ENCODE measurements at places on chromosomes 4 and X.

- peak; percentile 77 for DNase-seq
These were observed 3.7 kb downstream of the GABRQ start for GRCh38 chrX:152641256-152641875.

DNA sequence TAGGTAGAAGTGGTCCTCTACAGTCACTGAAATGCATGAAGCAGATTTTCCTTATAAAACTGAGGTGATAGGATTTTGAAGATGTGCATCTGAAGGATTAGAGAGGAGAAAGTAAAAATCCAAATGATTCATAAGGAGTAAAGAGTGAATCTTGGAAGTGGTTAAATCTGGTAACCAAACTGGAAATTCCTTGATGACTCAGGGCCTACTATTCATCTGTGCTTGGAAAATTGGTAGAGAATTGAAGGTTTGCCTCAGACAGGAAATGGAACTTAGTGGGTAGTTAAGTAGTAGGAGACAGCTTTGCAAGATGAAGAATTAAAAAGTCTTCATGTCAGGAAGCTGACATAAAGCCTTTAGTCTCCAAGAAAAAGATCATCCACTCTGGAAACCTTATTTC lies 368.9 kb upstream of the CTSO start:
- DNase-seq = no peak

GRCh38 chr4:2257361-2258081 lies 4.4 kb downstream of the MXD4 start:
- DNase-seq = no peak

GRCh38 chr4:7189475-7190277 lies 2.7 kb upstream of the SORCS2 start:
- peak; percentile 35 for DNase-seq

DNA sequence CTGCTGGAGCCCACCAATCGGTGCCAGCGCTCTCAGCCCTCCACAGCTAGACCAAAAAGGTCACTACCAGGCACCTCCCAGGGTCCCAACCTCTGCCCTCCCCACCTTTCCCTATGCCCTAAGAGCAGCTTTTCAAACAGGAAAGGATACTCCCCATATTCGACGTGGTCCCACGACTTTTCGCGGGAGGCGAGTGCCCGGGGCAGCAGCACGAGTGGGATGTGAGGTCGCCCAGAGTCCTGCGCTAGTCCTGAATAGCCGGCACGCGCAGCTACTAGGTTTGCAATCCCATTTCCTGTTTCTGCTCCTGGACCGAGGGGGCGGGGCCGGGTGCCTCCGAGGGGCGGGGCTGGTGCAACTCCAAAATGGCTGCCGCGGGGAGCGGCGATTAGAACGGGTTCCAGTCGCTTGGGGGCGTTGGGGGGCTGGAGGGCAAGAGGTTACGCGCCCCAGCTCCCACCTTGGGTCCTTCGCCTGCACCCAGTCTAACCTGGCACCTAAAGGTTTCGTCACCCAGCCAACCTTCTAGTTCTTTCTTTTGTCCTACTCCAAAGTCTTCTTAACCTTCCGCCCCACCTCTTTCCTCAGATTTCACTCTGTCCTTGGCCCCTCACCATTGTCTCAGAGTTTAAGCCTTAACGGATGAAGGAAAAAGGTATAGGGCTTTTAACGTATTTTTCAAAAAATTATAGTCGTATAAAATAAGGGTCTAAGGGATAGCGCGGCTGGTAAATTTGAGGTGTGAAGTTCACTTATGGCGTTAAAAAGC lies 85.0 kb upstream of the TENT5D start:
- peak; percentile 81 for DNase-seq

DNA sequence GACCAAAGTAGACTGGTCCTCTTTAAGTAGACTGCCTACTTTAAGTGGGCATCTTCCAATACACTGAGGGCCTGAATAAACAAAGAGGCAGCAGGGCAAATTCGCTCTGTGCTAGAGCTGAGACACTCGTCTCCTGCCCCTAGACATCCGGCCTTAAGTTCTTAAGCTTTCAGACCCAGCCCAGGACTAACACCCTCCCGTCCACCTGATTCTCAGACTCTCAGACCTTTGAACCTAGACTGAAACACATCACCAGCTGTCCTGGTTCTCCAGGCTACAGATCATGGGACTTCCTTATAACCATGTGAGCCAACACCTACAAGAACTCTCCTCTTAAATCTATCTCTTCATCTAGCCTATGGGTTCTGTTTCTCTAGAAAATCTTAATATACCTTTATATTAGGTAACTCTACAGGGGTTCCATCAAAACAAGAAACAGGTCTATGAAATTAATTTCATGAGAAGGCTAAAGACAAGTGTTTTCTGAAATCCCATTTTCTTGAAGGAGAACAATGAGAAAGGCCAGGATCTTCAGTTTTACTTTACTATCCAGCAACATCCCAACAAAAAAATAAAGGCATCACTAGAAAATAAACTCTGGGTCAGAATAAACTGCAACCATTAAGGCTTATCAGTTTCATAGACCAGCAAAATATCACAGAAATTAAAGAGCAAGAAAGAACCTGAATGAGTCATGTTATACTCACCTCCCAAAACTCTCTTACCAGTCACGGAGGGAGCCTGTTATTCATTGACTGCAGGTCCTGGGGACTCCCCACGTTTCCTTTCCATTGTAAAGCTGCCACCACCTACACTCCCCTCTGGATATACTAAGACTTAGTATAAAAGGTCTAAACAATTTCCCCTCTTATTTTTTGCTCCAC lies 14.8 kb downstream of the ADGRA3 start:
- DNase-seq = no peak

DNA sequence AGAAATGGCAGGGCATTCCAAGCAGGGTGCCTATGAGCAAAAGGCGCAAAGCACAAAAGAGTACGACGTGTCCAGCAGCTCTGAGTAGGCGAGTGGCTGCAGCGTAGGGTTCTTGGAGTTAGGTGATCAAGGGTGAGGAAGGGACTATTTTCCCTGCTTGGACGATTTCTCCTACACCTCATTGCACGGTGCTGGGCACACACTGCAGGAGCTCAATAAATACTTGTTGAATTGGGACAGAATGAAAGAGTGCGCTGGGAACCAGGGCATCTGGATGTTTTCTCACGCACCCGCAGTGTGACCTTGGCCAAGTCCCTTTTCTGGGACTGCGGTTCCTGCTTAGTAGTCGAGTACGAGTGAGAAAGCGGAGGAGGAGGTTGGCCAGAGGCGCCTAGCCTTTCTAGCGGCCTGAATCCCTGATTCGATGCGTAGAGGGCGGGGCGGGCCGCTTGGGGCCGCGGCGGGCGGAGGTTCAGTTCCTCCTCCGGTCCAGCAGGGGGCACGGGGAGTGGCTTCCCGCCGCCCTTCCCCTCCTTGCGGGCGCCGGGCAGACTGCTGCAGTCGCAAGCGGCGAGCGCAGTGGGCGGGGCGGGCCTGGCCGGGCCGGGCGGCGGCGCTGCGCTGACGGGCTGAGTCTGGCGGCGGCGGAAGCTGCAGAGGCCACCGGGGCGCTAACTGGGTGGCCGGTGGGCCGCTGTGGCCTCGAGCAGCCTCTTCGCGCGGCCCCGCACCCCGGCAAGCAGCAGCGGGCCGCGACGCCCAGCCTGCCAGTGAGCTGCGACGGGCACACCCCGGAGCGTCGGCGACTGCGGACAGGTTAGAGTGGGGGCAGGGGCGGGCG lies at the start of gene FAM199X:
Gene FAM199X (plus strand): TSS at position 560 of the 841 bp plus-strand sequence. CDS start 333 bp downstream, outside the sequence.
- DNase-seq = peak; percentile 92

GRCh38 chrX:104432321-104432720 lies 133.7 kb upstream of the IL1RAPL2 start:
- no peak for DNase-seq

GRCh38 chr4:63553123-63553522 lies 856.1 kb downstream of the TECRL start:
- no peak for DNase-seq

- no peak for DNase-seq
These were observed 23.3 kb downstream of the SHROOM3 start for GRCh38 chr4:76458297-76458696.

DNA sequence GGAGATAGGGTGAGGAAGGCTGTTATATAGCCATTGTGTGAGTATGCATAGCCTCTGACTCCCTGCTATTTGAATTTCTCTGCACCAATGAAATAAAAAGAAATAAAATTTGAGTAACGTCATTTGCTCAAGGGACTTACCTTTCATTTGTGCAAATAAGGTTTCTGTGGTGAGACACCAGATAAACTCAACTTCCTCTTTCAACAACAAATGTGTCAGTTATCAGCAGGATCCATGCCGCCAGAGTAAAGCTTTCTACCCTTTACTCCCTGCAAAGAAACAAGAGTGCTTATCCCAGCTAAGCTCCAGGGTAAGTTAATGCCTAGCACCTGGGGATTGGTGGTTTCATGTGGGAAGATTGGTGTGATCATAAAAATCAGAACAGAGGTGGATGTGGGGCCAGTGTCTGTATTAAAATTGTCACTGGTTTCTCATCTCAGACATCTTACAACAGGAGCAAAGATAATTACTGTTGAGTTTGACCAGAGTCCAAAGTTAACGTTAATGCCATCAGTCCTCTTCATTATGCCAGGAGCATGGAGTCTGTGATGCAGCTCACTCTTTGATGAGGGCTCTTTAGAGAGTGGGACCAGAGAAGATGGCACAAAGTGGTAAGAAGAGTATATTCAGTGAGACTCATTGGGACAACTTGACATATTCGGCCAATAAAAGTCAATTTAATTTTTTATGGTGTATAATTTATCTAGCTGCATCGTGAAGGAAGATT lies at the start of gene P2RY10:
Gene P2RY10 (plus strand): TSS at position 206 of the 727 bp plus-strand sequence. CDS start 15,130 bp downstream, outside the sequence.
- DNase-seq = no peak

DNA sequence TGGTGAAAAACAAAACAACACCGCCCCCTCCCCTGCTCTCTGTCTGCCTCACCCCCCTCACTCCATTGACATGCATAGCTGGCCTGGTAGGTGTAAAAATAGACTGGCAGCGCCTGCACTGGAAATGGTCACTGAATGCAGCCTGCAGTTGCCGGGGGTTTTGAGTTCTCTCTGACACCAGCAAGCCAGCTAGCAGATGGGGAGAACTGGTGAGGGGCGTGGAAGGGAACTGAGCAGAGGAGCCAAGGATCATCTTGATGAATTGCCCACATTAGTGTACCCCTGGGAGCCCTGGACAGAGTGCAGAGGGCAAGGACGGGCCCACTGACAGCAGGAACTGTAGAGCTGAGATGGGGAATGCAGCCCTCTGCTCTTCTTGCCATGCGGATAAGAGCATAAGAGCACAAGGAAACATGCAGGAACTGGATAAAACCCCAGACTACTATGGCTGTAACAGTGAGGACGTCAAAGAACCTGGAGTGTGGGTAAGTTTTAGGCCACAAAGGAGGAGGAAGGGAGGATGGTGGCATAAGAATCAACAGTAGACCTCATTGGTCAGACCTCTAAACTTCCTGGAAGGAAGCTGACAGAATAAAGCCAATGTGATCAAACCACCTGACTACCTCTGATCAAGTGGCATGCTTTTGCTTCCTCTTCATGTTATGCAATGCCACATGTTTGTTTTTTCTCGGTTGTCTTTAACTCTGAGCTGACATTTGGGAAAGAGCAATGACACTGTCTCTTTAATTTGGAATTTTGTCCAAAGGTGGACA lies 96.3 kb downstream of the ANK2 start:
- DNase-seq = peak; percentile 73

DNA sequence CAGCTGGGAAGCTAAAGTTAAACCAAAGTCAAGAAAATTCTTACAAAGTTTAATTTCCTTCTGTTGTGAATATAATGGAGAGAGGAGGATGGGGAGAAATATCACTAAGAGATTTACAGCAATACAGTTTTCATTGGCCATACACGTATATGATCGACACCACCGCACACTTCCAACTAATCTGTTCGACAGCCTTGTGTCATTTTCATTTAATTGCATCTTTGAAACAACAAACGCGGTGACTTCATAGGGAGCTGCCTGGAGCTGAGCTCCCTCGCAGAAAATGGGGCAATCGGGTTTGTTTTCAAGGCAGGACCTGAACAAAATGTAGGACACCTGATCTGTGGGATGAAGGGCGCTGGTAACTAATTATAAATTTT lies 1.3 kb downstream of the PTPN13 start:
- DNase-seq = no peak

- DNase-seq = no peak
These were observed 225.2 kb upstream of the DKK2 start for GRCh38 chr4:107261241-107261874.

DNA sequence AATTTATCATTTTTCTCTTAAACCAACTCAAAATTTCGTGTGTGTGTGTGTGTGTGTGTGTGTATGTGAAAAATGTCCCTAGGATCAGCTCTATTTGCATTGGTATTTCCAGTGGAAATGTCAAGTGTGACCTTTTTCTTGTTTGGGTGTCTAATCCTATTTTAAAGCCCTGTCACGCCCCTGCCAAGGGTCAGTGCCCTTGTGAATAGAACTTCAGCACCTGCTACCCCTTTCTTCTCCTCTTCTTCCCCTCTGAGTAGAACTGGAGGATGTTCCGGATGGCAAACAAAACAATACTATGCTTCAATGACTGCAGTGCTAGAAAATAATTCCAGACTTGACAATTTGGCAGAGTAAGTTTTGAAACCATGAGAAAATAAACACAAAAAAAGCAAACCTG lies 67.3 kb downstream of the SPRY1 start:
- DNase-seq = no peak

DNA sequence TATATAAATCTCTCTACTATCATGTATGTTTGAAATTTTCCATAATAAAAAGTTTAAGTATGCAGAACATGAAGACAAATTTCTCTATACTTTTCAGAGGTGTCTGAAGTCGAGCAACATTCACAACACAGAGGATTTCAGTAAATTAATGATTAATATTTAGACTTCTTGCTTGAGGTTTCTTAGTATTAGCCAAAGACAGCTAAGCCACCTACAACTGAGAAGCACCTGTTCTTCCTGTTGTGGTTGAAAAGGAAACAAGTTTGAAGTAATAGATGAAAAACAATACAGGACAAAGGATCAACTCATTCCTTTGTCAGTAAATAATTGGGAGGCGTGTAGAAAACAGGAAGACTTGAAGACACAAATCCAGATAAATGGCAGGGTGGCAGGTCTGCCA lies 21.1 kb downstream of the SCML1 start:
- no peak for DNase-seq

DNA sequence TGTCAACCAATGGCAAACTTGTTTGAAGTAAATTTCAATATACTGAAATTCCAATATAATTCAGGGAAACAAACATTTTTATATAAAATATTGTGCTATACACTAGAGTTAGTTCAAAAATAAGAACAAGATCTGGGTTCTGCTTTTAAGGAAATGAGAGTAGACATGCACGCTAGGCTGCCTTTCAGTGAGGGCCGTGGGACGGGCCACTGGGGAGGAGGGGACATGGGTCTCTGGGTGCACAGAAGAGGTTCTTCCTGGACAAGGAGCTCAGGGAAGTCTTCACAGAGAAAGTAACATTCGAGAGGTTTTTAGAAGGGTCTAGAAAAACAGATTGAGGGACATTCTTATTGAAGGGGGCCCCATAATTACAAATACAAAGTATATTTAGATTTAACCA lies 64.4 kb downstream of the SHROOM3 start:
- no peak for DNase-seq

GRCh38 chr4:113784497-113785250 lies 23.1 kb upstream of the CAMK2D start:
- no peak for DNase-seq

DNA sequence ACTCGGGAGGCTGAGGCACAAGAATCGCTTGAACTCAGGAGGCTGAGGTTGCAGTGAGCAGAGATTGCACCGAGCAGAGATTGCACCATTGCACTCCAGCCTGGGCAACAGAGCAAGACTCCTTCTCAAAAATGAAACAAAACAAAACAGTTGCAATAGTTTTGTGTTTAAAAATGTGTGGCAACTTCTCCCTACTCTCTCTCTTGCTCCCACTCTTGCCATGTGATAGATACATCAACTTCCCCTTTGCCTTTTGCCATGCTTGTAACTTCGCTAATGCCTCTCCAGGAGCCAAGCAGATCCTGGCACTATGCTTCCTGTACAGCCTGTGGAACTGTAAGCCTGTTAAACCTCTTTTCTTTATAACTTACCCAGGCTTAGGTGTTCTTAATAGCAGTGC lies 52.5 kb upstream of the INTU start:
- DNase-seq = no peak

- no peak for DNase-seq
These were observed 138.6 kb upstream of the NKX1-1 start for GRCh38 chr4:1544861-1545281.
